ENCODE measurements at places on chromosomes 2 and 18.

GRCh38 chr2:54577944-54578647 lies 122.0 kb downstream of the SPTBN1 start:
- no peak for DNase-seq

- DNase-seq, result no peak
Observed at GRCh38 chr2:119253114-119253702, 29.6 kb downstream of the STEAP3 start.

DNA sequence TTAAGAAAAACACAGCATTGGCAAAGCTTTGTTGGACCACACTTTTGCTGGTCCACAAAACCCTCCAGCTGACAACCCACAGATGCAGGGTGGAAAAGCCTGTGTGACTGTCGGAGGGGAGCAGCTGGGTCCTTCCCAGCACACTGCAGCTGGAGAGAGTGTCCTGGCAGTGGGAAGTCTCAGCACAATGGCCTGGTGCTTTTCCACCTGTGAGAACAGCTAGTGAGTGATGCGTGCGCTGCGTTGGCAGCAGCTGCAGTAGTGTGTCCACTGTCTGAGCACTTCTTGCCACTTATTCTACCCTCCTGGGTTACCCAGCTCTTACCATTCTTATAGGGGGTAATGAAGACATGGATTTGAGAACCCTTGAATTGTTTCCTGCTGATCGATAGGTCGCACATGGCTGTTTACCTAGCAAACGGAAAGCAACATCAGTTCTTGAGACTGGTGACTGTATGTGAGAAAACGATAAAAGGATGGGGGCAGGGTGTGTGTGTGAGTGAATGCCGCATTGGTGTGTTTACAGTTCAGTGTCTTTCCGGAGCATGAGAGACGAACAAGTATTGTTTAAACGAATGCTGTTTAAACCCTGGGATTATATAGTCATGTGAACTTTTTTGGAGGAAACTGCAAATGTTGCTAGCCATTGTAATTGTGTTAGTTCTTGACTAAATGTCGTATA lies 69.7 kb downstream of the LYPD6 start:
- DNase-seq, result no peak

GRCh38 chr18:28837100-28837499 lies 660.2 kb upstream of the CDH2 start:
- DNase-seq, result no peak

GRCh38 chr2:168716839-168717238 lies 85.6 kb upstream of the NOSTRIN start:
- no peak for DNase-seq

DNA sequence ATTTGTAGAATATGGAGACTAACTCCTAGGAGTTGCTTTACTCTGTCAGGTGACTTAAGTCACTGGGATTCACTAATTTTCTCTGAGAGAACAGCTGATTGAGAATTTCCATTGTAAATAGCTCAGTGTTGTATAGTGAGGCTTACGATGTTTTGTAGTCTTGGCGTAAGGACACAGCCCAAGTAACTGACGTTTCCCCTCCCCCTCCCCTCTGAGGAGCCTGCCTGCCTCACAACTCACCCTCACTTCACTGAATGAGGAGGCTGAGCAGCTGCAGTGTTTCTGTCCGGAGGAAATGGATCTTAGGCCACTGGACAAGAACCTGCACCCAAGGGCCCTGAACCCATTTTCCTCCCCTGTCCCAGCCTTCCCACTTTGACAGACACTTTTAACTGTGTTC lies 264.6 kb downstream of the PHLPP1 start:
- no peak for DNase-seq

All from stimulated activated CD8-positive, alpha-beta memory T cell treated with anti-CD3 and anti-CD28 coated beads, Interleukin-7, amount 100 ng/mL, for 1 hour (primary cell).